Breast epithelium (tissue), 4 donors: ENCODE measurements at places on chromosomes 6 and 20. TPM values are rescaled to one million over a fixed set of nuclear protein-coding genes. Genes with fewer than 3 reads are reported as not detected.

SLPI gene
- 248 TPM for total RNA-seq

OR2H2 gene
- total RNA-seq = not detected

SLC17A1 gene
- not detected for total RNA-seq

IYD gene
- 0.33 TPM for total RNA-seq

KIFC1 gene
- total RNA-seq = 2.0 TPM

ZC2HC1B gene
- total RNA-seq = not detected
